ENCODE measurements at places on chromosomes 11 and 22.

- DNase-seq: peak; percentile 96
Observed at GRCh38 chr22:50507421-50507990, at the start of gene LMF2. Gene LMF2, minus strand, starts transcription at chr22:50507702. Its CDS starts 27 bp downstream, at chr22:50507675.

DNA sequence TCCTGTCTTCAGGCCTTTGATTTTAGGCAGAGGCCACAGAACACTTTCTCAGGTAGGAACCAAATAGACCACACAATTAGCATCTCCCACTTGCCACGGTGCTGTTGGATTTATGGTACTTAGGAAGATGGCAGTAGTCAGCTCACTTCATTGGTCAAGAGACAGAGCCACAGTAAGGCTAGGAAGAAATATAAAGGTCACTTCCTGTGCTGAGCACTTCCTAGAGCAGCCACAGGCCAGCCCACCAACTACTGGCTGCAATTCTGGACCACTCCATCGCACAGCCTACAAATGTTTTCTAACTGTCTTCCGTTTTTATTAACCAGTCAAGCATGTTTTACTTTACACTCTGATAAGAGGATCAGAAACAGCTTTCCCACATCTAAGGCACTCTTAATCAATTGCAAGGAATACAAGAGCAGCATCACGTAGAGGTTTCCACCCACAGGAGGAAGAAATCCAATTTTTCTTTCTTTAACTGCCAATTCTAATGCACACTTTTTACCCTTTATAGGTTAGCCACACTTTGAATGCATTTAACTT lies 54.7 kb downstream of the ABTB2 start:
- DNase-seq: no peak

DNA sequence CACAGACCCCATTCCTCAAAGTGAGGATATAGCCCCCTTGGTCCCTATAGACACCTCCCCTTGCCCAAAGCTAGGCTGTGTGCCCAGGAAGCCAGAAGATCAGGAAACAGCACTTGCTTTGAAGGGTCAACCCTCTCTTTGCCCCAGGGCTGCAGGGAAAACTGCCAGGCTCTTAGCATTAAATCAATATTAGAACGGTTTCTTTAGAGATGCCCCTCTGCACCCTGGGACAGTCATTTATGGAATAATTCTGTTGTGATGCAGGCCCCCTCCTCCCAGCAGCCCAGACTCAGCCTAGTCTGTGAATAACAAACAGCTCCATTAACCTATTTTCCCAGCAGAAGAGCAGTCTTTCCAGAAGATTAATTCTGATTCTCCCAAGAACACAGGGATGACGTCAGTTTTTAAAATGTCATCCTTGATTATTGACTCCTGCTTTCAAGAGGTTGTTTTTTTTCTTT lies 11.6 kb upstream of the CAPN5 start:
- DNase-seq: no peak

DNA sequence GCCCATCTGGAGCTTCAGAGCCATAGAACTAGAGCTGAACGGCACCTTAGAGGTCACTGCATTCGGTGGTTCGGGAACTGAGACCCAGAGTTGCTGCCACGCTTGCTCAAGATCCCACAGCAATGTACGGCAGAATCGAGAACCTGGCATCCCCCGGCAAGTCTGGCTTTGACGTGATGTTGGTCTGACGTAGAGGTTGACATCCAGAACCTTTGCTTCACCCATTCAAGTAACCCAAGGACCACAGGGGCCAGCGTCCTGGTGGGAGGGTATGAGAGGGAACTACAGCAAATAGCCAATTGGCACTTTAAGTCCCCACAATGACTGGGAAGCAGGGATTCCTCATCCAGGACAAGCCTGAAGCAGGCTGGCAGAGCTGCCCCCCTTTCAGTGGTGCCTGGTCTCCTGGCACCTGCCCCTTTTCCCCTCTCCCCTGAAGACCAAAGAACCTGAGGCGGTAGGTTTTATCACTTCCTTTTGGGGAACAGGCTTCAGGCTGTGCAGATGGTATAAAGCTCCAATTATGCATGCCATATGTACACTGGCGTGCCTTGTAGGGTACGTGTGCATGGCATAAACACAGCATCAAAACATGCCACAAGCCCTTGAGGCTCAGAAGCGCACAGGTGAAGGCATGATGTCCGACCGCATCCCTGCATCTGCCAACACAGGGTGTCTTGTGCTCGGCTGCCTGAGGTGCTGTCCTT lies 15.3 kb upstream of the TEF start:
- DNase-seq: no peak

DNA sequence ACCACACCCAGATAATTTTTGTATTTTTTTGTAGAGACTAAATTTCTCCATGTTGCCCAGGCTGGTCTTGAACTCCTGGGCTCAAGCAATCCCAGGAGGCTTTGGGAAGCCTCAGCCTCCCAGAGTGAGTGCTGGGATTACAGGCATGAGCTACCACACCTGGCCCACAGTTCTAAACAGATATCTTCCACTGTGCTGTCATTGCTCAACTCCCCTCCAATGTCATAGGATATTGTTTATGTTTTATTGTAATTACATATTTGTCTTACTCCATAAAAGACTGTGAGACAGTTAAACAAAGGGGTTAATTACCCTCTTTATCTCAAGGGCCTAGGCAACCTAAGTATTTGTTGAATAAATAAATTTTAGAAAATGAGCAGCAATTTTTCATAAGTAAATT lies 204.2 kb downstream of the GRM5 start:
- DNase-seq: no peak

DNA sequence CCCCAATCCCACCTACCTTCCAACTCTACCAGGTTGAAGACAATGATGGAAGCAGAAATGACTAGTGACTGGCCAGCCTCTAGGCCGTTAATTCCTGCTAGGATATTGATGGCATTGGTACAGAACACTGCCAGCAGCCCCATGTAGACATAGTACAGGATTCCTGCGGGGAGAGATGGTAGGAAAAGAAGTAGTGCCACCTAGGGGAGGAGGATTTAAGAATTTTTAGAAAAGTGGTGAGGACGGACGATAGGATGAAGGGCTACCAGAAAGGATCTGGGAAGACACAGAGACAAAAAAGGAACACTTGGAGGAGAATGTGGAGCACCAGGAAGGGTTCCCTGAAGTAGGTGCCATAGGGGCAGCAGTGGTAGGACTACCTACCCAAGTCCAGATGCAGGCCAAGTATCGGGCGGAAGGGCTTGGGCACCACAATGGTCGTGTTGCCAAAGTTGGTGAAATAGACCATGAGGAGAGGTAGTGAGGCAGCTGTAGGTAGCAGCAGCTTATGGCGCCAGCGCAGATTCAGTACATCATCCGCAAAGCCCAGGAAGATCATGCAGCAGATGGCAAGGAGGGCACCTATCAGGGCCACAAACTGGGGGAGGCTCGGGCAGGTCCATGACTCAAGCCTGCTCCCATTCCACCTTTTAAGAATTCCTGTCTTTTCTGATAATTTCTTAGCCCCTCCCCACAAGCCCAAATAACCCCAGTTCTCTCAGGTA lies 1.2 kb downstream of the DPAGT1 start:
- no peak for DNase-seq

DNA sequence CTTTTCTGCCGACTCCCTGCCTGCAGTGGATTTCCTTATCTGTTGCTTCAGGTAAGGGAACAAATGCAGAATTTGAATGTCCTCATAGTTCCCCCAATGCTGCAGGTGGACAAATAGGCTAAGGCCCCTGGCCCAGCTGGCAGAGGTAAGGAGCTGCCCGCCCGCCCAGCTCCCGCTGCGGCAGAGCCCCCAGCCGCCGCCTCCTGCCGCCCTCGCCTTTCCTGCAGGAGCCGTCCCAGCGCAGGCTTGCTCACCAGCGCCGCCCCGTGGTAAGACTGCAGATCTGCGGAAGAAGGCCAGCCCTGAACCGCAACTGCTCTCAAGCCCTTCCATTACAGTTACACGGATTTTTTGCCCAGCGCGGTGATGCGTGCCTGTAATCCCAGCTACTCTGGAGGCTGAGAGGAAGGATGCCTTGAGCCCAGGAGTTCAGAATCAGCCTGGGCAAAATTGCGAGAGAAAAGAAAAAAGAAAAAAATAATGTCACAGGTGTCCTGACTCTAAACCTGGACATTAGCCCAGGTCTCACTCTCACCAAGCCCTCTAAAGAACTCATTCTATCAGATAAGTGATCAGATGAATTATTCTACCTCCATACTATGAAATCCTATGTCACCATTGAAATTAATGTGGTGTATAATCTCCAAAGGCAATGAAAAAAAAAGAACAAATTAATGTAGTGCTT lies 51.2 kb upstream of the EMID1 start:
- peak; percentile 88 for DNase-seq

GRCh38 chr11:14455648-14456430 lies 43.8 kb downstream of the COPB1 start:
- no peak for DNase-seq

DNA sequence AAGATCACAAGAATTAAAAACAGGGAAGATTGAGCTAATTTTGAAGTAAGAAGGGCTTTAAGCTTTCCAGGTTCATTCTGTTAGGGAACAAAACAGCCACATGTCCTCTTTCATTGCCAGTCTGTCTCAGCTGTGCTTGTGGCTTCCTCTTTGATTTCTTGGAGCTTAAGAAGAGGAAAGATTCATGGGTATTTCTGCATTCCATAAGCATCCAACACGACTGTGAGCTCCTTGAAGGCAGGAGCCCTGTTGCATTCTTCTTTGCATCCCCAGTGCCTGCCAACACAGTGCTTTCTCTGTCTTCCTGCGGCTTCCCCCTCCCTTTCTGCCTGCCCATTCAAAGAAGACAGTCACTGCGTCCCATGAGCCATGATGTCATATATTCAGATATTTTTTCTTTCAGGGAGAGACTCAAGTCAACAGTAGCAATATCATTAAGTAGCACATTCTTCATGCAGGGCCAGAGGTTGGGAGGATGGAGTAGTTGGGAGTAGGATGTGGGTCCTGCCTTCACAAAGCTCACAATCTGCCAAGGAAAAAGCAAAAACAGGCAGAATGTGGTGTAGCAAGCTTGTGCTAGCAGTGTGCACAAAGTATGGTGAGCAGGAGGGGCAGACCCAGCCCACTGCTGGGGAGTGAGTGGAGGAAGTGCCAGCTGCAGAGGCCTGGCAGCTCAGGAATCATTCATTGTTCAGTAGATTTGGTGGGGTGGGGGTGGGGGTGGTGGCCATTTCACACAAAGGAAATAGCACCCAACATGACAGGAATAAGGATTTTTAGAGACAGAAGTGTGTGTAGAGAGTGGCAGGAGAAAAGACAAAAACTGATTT lies 162.1 kb upstream of the RASSF10 start:
- no peak for DNase-seq

- DNase-seq: no peak
Observed at GRCh38 chr11:76073724-76074123, 132.6 kb downstream of the WNT11 start.

DNA sequence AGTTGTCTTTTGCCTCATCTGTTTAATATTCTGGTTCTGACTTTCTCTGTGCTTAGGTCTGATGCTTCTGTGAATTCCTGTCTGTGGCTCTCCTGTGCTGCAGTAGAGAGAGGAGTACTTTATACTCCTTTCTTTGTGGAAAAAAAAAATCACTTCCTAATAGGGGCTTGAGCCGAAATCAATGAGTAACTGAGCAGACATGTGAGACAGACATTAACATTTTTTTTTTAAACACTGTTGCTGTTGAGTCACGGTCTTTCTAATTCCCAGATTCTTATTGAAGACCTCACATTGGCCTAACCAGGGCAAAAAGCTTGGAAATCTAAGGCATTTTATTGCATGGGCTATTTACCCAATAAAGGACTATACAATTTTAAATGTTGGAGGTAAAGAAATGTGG lies 86.1 kb downstream of the GRM5 start:
- DNase-seq: no peak

GRCh38 chr11:14096606-14097005 lies 134.1 kb downstream of the SPON1 start:
- DNase-seq: no peak

DNA sequence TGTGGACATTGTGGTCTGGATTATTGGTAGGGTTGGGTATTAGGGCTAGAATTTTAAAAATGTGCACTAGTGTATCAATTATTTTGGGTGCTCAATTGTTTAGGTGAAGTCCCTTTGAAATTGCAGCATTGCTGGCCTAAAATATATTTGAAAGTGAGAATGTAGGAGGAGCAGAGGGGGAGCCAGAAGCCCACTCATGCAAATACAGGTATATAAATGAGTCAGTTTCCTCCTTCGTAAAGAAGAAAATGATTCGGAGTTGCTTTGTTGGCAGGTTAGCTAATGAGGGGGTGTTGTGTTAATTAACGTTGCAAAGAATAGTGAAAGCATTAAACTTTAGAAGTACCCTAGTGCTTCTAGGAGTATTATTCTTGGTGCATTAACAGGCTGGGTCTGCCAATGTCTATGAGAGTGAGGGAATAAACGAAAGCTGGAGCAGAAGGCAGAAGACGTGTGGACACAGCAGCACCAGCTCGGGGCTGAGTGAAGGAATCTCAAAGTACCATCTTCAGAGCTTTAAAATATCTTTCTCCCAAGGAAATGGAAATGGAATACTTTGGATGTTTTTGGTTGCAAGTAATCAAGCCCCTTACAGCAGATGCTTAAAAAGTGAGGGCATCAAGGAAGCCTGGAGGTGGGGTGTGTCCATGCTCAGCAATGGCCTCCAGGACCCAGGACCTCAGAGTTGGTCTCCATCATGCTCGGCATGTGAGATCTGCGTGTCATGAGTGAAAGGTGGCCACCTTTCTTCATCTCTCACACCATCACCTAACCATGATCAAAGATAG lies 522.9 kb downstream of the NTM start:
- no peak for DNase-seq

DNA sequence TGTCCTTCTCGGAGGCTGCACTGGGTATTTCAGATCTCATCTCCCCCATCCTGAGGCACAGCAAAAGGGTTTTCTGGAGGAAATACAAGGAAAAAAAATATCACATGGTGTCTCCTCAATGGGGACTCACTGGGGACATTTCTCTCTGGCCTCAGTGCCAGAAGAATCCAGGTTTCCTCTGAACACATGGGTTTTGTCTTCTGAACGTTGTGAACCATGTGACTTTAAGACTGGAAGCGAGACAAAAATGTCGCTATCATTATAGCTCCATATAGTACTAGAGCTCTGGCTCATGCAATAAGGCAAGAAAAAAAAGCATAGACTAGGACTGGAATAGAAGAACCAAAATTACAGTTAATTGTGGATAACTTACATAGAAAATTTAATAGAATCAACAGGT lies 44.9 kb upstream of the RFPL3 start:
- no peak for DNase-seq

DNA sequence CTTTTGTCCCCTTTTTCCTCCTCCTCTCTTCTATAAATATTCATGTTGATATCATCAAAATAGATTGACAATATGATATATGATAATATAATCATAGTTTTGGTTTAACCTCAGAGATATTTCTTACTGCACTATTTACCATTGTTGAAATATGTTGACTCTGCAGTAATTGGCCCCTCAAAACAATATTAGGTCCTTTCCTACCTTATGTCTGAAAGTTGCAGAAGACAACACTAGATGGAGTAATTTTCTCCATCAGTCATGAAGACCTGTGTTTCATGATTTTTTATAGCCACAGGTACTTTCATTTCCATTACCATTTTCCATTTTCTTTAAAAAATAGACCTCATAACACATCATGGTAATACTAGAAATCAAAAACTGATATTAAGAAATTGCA lies 284.4 kb downstream of the LUZP2 start:
- no peak for DNase-seq
